Activated CD4-positive, alpha-beta memory T cell treated with anti-CD3 and anti-CD28 coated beads for 36 hours (primary cell): ENCODE measurements at places on chromosomes 3 and 15. TPM values are rescaled to one million over a fixed set of nuclear protein-coding genes. Genes with fewer than 3 reads are reported as not detected.
A peak's percentile ranks its signal among the peaks of the same experiment; 100 is the strongest.

CSPG5 gene
- total RNA-seq = 0.29 TPM

BHLHE40 gene
- total RNA-seq = 195 TPM

DLEC1 gene
- 0.70 TPM for total RNA-seq

ALS2CL gene
- total RNA-seq = 4.3 TPM

DZIP1L gene
- total RNA-seq = not detected

KCNMB2 gene
- total RNA-seq = not detected

MESD gene
- 20.5 TPM for total RNA-seq

TMEM207 gene
- not detected for total RNA-seq

TICRR gene
- 16.8 TPM for total RNA-seq

PLA2G4E gene
- total RNA-seq = not detected

ASB14 gene
- total RNA-seq = not detected

ACTL6A gene
- 102 TPM for total RNA-seq

DNAJA4 gene
- 39.6 TPM for total RNA-seq

- DNase-seq = no peak
Observed at GRCh38 chr3:89101251-89101650, 6.2 kb upstream of the EPHA3 start.

GRCh38 chr3:184185461-184186183, 377 bp upstream of the ABCF3 start:
- DNase-seq = peak; percentile 99

DNA sequence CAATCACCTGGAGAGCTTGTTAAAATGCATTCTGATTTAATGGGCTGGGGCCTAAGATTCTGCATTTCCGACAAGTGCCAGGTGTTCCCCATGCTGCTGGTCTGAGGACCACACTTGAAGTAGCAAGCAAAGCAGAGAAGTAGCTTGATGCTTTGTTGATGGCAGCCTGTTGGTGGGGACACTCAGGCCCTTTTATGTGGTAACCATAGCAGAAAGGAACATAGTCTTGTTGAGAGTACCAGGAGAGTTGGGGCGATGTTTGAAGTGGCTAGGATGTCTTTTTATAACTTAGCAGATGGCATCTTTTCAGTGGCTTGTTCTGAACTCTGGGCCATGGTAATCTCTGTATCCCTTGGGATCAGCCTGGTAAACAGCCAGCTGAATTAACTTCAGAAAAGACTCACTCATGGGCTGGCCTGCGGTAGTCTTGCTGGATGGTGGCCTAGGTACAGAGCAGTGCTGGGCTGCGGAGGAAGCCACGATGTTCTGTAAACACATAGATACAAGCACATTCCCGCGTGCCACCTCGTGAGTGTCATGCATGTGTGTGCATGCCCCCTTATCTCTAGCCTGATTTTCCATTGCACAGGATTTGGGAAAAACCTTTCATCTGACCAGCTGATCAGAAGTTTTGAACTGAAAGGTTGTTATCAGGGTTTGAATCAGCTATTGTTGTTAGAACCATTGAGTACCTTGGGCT, 292.4 kb upstream of the LRRFIP2 start:
- DNase-seq = no peak

DNA sequence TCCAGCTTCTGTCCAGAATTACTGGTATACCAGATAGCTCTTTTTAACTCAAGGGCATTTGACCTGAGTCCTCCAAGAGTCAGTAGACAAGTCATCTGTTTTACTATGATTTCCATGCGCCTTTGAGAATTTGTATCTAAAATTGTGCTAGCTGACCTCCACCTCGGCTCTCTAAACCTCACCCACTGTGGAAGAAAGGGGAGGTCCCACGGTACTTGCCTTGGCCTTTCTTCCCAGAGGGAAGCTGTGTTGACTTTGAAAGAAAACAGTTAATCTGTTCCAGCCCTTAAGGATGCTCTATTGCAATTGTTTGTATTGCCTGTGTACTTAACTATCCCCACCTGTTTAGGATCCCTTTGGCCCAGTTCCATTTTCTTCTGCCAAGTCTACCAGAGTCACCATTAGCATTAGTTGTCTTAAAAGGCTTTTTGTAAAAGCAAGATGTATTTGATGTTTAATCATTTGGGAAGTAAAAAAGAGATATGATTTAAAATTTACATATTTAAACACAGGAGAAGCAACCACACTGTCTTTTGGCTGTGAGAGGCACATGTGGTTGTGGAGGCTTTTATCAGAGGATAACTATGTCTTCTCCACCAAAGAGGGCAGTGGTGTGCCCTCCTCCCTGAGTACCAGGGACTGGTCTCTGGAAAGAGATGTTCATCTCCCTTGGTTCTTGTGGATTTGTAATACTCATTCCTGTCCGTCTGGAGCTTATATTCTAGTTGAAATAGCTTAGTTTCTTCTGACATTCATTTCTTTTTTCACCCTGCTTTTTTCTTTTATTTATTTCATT, 88.8 kb downstream of the CRTC3 start:
- no peak for DNase-seq

- no peak for DNase-seq
Observed at GRCh38 chr15:91769894-91770293, 83.6 kb upstream of the SLCO3A1 start.

DNA sequence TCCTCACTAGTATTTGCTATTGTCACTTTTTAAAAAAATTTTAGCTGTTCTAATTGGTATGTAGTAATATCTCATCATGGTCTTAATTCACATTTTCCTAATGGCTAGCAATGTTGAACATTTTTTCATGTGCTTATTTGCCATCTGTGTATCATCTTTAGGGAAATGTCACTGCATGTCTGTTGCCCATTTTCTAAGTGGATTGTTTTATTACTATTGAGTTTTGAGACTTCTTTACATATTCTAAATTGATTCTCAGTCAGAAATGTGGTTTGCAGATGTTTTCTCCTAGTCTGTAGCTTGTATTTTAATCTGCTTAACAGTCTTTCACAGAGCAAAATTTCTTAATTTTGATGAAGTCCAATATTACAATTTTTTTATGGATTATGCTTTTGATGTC, 33.6 kb upstream of the SEC22A start:
- DNase-seq = no peak

- DNase-seq = no peak
Observed at GRCh38 chr3:168467115-168467714, 371.5 kb upstream of the GOLIM4 start.

DNA sequence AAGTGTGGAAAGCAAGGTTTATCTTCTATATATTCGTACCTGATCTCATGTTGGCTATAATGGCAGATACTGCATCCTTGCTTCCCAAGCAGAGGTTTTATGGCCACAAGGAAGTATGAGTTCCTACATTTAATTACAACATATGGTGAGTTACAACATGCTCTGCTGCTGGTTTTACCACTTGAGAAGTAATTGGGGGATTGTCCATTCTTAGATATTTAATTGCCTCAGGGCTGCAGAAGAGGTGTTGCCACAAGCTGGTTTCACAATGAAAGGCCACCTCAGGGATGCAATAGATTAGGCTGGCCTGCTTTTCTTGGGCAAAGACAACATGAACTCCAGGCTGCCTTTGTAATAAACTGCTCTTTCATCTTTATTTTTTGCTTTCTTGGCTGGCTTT, 48.6 kb downstream of the RAP2B start:
- DNase-seq = no peak

DNA sequence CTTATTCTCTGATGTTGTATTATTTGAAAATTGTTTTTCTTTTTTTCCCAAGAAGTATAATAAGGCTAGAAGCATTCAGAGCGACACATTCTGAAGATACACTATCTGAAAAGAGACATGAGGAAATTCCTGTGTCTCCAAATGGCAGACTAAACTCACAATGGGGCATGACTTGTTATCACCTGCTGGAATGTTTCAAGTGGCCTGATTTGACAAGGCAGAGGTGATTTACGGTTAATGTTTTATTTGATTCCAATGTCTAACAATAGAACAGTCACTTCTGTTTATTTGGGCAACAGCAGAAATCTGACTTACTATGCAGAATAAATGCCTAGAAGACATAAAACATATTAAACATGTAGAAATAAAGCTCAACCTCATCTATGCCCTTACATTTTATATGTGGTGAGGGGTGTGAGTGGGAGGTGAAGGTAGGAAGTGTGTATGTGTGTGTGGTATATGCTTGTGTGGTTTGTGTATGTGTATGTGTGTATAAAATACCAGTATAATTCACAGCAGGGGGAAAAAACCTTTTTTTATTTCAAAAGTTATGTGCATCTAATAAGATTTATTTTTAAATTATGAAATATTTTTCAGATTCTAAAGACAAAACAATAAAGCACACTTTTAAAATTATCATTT, 1051.7 kb downstream of the ROBO2 start:
- DNase-seq = no peak

DNA sequence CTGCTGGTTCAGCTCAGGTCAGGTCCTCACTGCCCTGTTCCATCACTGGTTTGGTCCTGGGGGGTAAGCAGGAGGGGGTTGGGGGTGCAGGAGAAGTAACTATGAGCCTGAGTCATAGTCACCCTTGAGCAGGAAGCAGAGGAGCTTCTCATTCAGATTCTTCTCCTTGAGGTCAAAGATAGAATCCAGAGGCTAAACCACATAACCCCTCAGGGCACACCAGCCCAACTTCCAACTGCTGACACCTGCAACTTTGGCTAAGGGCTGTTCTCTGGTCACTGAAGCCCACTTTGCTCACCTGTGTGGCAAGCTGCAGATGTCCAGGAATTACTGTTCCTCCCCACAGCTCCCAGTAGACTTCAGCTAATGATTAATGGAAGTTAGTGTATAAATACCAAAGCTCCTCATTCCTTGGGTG, 48.8 kb upstream of the LRRFIP2 start:
- no peak for DNase-seq

GRCh38 chr3:7461202-7461825, 600.4 kb downstream of the GRM7 start:
- DNase-seq = no peak

GRCh38 chr15:75952525-75952924, 48.8 kb downstream of the FBXO22 start:
- no peak for DNase-seq

DNA sequence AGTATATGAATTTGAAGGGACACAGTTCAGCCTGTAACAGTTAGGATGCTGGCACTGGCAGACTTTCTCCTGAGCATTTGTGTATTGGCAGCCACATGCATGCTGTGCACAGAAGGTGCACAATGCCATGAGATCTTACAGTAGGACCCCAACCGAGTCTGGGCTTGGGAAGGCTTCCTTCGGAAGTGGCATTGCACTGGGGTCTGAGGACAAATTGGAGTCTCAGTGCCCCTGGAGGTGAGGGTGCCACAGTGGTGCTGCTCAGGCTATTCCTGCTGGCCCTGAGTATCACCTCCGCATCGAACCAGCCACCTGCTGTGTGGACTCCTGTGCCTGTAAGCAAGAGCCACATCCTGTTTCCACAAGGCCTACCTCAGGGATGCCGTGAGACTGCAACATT, 99.5 kb downstream of the DNAJB8 start:
- DNase-seq = no peak

DNA sequence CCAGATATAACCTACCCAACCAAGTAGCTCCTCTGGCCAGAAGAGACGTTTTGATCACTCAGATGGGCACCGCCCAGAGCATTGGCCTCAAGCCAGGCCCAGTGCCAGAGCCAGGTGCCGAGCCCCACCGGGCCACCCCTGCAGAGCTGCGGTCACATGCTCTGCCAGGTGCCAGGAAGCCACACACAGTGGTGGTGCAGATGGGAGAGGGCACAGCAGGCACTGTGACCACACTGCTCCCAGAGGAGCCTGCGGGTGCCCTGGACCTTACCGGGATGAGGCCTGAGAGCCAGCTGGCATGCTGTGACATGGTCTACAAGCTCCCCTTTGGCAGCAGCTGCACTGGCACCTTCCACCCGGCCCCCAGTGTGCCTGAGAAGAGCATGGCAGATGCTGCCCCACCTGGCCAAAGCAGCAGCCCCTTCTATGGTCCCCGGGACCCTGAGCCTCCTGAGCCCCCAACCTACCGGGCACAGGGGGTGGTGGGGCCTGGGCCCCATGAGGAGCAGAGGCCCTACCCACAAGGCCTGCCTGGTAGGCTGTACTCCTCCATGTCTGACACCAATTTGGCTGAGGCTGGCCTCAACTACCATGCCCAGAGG, 19.1 kb upstream of the APEH start:
- no peak for DNase-seq

DNA sequence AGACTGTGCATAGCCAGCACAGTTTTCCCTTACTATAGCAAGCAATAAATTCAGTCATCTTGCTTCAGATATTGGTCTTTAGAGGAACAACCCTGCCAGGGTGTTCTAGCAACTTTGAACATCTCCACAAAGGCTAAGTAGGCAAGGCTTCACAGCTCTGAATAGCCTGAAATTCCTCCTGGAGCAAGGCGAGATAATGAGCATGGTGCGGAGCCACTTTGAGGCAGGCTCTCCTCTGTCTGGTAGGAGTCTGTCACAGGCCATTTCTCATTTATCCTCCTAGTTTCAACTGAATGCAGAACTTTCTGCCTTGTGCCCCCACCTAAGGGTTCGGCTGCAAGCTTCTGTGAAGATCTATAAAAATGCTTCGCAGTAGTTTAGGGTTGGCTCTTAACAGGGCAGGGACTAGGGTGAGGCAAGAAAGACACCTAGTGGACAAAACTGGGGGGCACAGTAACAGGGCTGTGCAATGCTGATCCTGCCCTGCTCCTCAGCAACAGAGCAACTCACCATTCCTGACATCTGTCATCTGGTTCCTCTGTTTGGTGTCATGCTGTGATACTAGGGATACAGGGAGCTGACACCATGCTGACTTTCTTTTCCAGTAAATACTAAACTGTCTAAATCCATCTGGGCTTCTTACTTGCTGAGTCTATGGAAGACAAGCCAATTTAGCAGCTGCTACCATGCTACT, 16.6 kb upstream of the EHHADH start:
- peak; percentile 14 for DNase-seq

- DNase-seq = no peak
Observed at GRCh38 chr3:116034086-116034485, 410.8 kb downstream of the GAP43 start.

GRCh38 chr3:143266511-143266910, 146.9 kb downstream of the CHST2 start:
- no peak for DNase-seq

DNA sequence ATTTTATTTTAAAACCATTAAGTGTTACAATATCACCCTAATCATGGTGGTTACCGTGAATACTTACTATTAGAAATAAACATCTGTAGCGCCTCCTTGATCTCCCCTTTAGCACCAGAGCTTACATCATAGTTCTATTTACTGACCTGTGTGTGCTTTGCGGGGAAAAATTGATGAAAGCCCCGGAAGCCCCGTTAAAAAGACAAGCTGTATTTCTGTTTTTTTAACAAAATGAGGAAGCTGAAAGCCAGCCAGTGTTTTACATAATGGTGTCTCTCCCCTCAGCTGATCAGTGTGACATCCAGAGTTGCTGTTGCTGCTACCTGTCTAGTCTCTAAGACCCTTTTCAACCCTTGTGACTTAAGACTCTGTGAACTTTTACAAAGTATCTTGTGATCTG, 100.8 kb downstream of the OPA1 start:
- DNase-seq = no peak

- DNase-seq = no peak
Observed at GRCh38 chr3:125143538-125143937, 69.0 kb downstream of the SLC12A8 start.

GRCh38 chr3:49466085-49466484, 4.0 kb upstream of the DAG1 start:
- no peak for DNase-seq

DNA sequence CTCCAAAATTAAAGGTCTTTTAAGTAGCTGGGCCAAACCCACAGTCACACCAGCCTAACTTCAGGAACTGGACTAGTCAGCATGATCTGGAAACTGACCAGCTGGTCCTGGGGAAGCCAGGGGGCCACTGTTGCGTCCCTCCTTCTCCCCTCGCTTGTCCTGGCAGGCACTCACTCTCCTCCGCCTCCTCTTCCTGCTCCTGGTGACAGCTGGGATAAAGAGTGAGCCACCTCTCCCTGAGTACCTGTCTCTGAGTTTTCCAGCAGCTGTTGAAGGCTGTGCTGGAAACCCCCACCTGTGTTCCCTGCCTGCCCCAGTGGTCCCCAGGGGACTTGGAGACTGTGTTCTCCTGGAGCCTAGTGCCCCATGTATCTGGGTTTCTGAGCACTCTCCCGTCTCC, 56.0 kb downstream of the FGD5 start:
- no peak for DNase-seq
